Mesenteric fat pad (tissue), 1 donor: ENCODE measurements at places on chromosomes 2 and 18. TPM values are rescaled to one million over a fixed set of nuclear protein-coding genes. Genes with fewer than 3 reads are reported as not detected.

The CYP27A1 gene
- 20.5 TPM for total RNA-seq

The C1QL2 gene
- total RNA-seq: not detected

The ANKRD62 gene
- total RNA-seq: not detected

The RUFY4 gene
- 0.42 TPM for total RNA-seq

The BCL11A gene
- 0.64 TPM for total RNA-seq

The SLC40A1 gene
- total RNA-seq: 48.5 TPM

The KIAA2012 gene
- total RNA-seq: not detected

The SPC25 gene
- total RNA-seq: 0.32 TPM

The GLB1L gene
- 13.5 TPM for total RNA-seq

The CASP10 gene
- 10.7 TPM for total RNA-seq

The NEB gene
- total RNA-seq: 0.64 TPM

The ZRANB3 gene
- total RNA-seq: 3.3 TPM

The ALK gene
- total RNA-seq: 1.0 TPM

The SEPTIN2 gene
- total RNA-seq: 403 TPM

The AQP12A gene
- not detected for total RNA-seq

The METTL8 gene
- total RNA-seq: 27.1 TPM

The PTPRM gene
- total RNA-seq: 133 TPM

The CFAP221 gene
- total RNA-seq: 2.3 TPM

The DHX57 gene
- 12.0 TPM for total RNA-seq

The CHAC2 gene
- total RNA-seq: 7.1 TPM

The CDC42EP3 gene
- total RNA-seq: 47.6 TPM

The MERTK gene
- 47.0 TPM for total RNA-seq

The TGFA gene
- 2.2 TPM for total RNA-seq

- DNase-seq: no peak
Measured at GRCh38 chr2:238244151-238244550, 4.3 kb upstream of the HES6 start.

DNA sequence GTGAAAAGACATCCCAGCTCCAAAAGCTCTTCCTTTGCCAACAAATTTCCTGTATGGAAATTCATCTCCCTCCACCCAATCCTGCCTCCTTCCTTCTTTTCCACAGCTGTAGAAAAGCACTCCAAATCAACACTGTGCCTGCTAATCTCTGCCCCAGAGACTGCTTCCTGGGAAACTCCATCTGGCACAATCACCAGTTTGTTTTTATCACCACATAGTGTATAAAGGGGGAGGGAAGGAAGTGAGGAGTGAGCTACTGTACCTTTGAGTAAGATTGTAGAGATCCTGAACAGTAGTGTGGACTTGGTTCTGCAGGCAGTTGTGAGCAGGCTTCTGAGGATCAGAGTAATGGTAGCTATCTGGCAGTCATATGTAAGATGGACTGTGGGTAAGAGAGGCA is 14.7 kb upstream of the FAM237A start:
- no peak for DNase-seq

- DNase-seq: no peak
Measured at GRCh38 chr2:122528061-122528460, 772.6 kb downstream of the TSN start.

- DNase-seq: no peak
Measured at GRCh38 chr2:6793371-6793770, 72.3 kb downstream of the CMPK2 start.

DNA sequence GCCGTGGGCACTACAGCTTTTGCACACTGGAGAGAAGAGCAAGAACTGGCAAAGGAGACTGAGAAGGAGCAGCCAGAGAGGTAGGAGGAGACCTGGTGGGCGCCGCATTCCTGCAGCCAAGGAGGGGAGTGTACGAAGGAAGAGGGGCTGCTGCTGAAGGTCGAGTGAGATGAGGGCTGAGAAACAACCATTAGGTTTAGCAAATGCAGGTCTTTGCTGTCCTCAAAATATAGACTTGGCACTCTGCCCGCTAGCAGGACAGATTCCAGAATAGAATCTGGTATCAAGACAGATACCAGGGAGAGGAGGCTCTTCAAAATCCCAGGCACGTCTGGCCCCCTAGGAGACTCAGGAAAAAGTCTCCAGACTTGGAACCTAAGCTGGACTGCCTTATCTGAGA is 83.0 kb downstream of the TGOLN2 start:
- peak; percentile 53 for DNase-seq

DNA sequence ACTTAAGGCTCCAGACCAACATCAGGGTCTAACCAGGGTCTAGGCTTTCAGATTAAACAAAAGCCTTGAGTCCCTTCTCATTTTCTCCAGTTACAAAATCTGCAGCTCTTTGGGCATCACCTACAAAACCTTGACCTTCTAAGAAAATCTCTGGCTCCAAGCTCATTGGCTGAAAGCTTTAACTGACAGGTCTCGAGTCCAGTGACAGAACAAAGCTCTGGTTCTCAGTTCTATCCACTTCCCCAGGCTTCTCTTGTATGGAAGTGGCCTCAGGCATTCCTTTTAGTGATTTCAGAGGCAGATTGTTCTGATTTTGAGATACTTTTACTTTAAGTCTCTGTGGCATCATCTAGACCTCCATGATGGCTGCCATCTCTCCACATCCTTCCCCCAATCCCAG is 11.3 kb downstream of the SIX2 start:
- DNase-seq: no peak

DNA sequence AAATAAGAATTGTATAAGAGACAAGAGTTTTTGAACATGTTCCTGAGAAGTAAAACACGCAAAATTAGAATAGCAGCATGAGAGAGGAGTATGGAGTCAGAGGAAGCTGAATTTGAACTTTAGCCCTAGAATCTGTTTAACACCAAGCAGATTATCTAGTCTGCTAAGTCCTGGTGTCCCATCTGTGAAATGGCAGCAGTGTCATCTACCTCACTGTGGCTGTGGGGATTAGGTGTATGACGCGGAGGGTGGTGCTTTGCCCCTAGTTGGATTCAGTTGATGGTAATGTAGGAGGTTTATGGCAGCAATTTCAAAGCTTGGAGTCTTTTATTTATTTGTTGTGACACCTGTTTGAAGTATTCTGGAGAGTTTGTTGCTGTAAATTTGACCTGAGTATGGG is 79.2 kb downstream of the ZNF532 start:
- DNase-seq: no peak

DNA sequence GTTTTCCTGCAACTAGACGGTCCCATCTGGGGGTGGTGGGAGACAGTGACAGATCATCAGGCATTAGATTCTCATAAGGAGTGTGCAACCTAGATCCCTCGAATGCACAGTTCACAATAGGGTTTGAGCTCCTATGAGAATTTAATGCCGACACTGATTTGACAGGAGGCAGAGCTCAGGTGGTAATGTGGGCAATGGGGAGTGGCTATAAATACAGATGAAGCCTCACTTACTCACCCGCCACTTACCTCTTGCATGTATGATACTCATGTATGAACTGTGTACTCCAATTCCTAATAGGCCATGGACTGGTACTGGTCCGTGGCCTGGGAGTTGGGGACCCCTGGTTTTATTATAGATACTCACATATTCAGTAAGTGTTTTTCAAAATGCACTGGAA is 122.4 kb upstream of the SIX3 start:
- no peak for DNase-seq

DNA sequence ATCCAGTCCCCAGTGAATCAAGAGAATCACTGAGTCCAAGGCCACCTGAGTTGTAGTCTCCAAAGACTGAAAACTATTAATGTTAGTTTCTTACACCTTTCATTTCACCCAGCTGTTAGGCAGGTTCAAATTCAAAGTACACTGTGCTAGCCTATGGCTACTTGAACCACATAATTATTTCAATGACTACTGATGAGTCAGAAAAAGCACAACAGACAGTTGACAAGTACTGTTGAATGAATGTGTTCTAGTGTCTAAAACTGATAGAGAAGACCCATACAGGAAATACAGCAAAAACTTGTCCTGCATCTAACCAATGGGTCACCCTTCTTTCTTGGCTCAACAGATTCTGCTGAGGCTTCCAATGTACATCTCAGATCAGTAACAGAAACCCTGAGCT is 160.9 kb downstream of the MYO5B start:
- DNase-seq: no peak

GRCh38 chr2:200713003-200713703 is 98.6 kb upstream of the BZW1 start:
- peak; percentile 92 for DNase-seq

- DNase-seq: no peak
Measured at GRCh38 chr2:189208254-189208653, 28.7 kb upstream of the COL5A2 start.

DNA sequence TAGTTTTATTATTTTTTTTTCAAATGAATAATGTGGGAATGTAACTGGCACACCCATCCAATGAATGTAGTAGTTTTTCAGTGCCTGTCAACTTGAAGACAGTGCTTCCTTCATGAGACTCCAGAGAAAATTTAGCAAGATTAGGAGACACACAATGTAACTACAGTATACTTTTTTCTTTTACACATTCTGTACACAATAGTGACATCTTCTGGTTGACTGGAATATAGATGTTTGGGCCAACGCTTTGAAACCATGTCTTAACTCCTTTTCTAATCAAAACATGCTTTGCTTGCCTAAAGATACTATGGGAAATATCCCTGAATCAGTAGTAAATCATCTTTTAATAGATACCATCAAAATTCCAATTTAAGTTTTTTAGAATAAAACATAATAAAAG is 229.5 kb upstream of the ZC3H15 start:
- no peak for DNase-seq

GRCh38 chr18:72160510-72161445 is 383.4 kb downstream of the CBLN2 start:
- DNase-seq: no peak

DNA sequence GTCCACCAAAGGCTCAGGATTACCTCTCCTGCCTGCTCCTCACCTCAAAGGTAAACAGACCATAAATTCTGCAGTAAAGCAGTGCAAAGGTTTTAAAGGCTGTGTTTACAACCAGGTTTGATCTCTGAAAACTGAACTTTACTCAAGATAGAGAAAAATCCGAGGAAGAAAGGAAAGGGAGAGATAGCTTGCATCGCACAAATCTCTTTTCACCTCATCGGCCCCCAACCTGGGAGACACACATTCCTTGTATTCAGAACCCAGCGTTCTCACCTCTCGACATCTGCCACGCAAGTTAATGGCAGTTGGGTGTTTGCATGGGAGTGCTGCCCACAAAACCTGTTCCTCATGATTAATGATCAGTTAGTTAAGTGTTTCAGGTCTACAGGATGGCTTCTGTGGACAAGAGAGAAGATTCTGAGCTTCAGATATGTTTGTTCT is 72.6 kb downstream of the GATA6 start:
- DNase-seq: no peak

GRCh38 chr2:75333646-75334045 is 134.3 kb upstream of the TACR1 start:
- no peak for DNase-seq

DNA sequence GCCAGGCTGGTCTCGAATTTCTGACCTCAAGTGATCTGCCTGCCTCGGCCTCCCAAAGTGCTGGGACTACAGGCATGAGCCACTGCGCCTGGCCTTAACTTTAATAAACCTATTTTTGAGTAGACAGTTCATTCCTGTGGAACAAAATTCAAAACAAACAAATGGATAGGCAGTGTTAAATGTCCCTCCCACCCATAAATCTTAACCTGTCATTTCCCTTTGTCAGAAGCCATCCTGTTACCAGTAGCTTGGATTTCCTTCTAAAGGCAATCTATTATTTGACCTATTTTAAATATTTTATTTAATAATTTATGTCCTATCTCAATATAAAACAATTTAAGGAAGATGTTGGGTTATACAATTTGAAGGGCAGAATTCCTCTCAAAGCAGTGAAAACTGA is 6.6 kb upstream of the C2orf72 start:
- DNase-seq: no peak

DNA sequence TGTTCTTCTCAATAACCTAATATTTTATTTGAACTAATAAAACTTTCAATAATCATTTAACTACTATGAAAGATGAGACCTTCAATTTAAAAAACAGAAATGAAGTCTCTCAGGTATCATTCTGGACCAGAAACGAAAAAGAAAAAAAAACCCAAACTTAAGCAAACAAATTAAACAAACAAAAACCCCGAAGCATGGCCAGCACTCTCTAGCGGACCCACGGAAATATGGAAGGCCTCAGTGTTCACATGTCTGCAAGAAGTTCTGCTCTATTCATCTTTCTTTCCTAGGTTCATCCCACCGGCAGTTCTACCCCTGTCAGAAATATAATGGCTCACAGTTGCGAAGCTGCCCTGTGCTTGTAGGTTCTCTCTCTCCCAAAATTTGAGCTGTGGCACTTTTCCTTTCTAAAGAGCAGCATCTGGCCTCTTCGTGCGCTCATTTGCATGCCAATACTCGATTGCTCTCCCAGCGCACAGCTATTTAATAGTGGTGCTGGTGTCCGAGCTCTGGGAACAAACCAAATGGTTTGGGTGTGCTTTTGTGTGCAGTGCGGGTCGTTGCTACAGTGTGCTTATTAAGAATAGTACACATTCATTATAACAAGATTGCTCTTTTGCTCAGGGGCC is 129.0 kb upstream of the ZEB2 start:
- no peak for DNase-seq

DNA sequence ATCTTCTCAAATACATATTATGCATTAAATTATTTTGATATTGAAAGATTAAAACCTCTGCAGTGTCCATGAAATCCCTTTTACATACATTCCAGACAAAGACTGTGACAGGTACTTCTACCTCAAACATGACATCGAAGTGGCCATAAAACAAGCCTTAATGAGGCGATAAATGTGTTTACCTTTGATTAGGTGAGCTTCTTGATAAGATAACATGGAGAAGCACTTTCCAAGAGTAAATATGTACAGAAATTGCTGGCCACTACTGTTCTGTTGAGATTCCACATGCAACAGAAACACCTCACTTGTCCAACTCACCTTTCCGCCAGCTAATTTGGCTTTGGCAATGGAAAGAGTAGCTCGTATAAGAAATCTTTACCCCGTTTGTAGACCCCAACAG is 55.2 kb downstream of the ZEB2 start:
- no peak for DNase-seq

GRCh38 chr2:9165625-9166024 is 41.0 kb upstream of the ASAP2 start:
- DNase-seq: no peak

- DNase-seq: no peak
Measured at GRCh38 chr2:234661175-234661574, 164.3 kb upstream of the ARL4C start.

DNA sequence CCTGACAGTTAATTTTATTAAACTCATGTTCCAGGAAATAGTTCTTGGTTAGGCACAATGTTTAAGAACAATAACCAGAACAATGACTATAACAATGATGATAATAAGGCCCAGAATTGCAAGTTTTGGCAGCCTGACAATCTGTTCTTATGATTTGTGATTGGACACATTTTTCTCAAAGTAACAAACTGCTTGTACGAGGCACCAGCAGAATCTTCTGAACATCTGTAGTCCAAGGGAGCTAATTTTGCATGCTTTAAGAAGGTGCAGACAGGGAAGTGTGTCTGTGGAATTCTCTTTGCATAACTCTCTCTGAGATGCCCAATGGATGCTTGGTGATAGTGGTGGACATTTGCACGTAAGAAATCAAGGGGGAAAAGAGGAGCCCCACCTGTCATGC is 709.3 kb downstream of the SLC4A3 start:
- no peak for DNase-seq

GRCh38 chr2:202204855-202205254 is 33.5 kb downstream of the SUMO1 start:
- no peak for DNase-seq

GRCh38 chr2:173264603-173265366 is 89.9 kb upstream of the CDCA7 start:
- no peak for DNase-seq
